ENCODE measurements at places on chromosomes 5 and 9. TPM values are rescaled to one million over a fixed set of nuclear protein-coding genes. Genes with fewer than 3 reads are reported as not detected.
A peak's percentile ranks its signal among the peaks of the same experiment; 100 is the strongest.

Gene MCC
- total RNA-seq, result 29.4 TPM

GRCh38 chr9:135204177-135204576 is 116.7 kb downstream of the OLFM1 start:
- peaks cover 21% of the 10 kb centered on the region for H3K27me3 ChIP-seq
- no peak overlapping the region for H3K4me3 ChIP-seq
- H3K27ac ChIP-seq, result no peak overlapping the region
- no peaks in the 10 kb centered on the region for H3K4me1 ChIP-seq
- no peaks in the 10 kb centered on the region for H3K36me3 ChIP-seq

Gene HMMR
- total RNA-seq, result 0.15 TPM

DNA sequence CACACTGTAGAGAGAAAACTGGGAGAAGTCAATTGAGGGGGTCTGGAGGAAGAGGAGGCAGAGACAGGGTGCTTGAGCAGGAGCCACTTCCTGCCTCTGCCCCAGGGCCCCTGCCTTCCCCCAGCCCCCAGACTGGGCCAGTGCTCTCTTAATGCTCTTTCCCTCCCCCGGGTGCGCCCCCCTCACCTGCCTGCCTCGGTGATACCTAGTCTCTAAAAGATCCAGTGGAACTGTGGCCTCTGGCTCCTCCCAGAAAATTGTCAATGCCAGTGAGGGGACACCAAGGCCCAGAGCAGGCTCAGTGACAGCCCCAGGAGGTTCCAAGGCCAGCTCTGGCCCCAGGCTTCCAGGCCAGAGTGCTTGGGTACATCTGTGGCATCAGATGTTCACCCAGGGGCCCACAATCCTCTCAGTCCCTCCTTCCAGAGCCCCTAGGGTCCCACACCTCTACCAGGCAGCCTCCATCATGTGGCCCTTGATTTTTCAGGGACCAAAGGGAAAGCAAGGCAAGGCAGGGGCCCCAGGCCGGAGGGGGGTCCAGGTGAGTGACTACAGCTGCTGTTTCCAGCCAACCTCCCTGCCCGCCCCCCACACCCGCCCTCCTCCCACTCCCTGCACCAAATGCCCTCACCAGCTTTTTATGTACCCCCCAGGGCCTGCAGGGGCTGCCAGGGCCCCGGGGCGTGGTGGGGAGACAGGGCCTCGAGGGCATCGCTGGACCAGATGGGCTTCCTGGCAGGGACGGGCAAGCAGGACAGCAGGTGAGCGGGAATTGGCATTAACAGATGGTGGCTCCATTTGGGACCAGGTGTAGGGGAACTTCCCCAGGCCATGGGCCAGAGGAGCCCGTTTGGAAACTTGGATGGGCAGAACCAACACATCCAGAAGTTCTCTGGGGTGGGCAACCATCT is 33.1 kb upstream of the ORM1 start:
- peak; percentile 46 for DNase-seq
- no peak overlapping the region for H3K27ac ChIP-seq
- H3K4me1 ChIP-seq, result no peaks in the 10 kb centered on the region
- H3K4me3 ChIP-seq, result no peak overlapping the region
- H3K36me3 ChIP-seq, result no peaks in the 10 kb centered on the region

- no peaks in the 10 kb centered on the region for H3K27me3 ChIP-seq
- no peak overlapping the region for H3K27ac ChIP-seq
Measured at GRCh38 chr5:74188351-74189105, 452.0 kb downstream of the ENC1 start.

GRCh38 chr5:167872791-167873190 is 418.7 kb upstream of the WWC1 start:
- no peaks in the 10 kb centered on the region for H3K36me3 ChIP-seq
- H3K27ac ChIP-seq, result no peak overlapping the region
- H3K4me3 ChIP-seq, result no peak overlapping the region
- no peak for DNase-seq
- H3K27me3 ChIP-seq, result no peaks in the 10 kb centered on the region

DNA sequence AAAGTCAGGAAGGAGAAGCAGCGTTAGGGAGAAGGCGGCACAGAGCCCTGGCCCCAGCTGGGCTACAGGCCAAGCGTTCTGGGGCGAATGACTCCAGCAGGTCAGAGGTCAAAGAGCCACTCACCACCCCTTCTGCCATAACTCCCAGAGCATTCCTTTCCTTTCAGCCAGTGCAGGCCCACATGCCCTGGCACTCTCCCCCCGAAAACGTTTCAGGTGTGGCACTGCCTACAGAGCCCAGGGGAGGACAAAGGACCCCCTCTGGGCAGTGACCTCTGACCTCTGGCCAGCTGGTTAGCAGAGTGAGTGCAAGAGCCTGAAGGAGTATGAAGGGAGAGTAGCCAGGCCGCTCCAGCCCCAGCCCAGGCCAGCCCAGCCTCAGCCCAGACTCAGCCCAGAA is 4.9 kb downstream of the ABCA2 start:
- no peak overlapping the region for H3K4me3 ChIP-seq
- no peak for DNase-seq
- H3K36me3 ChIP-seq, result no peaks in the 10 kb centered on the region
- peak overlapping the region; percentile 32 for H3K27ac ChIP-seq

DNA sequence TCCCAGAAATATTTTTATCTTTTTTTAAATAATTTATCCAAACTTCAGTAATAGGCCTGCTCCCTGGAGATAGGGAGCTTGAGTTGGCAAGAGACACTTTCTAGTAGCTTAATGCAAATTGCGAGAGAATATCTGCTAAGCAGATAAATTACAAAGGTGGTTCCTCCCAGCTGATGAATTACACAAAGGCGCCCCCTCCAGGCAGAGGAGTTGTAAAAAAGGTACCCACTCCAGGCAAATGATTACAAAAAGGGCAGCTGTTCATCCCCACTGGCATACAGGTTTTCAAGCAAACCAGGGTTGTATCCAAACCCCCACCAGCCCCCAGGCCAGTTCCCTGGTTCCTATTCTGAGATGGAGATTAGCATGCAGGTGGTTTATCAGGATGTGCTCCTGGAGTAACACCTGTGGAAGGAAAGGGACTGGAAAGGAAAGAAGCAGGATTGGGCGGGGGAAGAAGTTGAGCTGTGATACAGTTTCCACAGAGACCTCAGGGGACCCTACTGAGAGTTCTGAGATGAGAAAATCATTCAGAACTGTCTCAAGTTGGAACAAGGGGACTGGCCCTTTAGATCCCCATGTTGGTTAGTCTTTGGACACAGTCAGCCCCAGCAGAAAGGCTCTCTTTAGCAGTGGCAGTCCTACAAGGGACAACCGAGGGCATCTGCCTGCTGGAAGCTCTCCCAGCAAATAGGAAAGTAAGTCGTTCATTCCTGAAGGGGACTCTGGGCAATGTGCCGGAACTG is 25.5 kb downstream of the ESM1 start:
- no peaks in the 10 kb centered on the region for H3K36me3 ChIP-seq
- H3K4me3 ChIP-seq, result no peak overlapping the region
- DNase-seq, result no peak
- H3K4me1 ChIP-seq, result no peaks in the 10 kb centered on the region
- no peak overlapping the region for H3K27ac ChIP-seq

GRCh38 chr9:125074976-125075375 is 68.4 kb downstream of the SCAI start:
- no peak overlapping the region for H3K27ac ChIP-seq
- H3K4me3 ChIP-seq, result no peak overlapping the region
- no peaks in the 10 kb centered on the region for H3K4me1 ChIP-seq
- no peak for DNase-seq
- H3K27me3 ChIP-seq, result no peaks in the 10 kb centered on the region

DNA sequence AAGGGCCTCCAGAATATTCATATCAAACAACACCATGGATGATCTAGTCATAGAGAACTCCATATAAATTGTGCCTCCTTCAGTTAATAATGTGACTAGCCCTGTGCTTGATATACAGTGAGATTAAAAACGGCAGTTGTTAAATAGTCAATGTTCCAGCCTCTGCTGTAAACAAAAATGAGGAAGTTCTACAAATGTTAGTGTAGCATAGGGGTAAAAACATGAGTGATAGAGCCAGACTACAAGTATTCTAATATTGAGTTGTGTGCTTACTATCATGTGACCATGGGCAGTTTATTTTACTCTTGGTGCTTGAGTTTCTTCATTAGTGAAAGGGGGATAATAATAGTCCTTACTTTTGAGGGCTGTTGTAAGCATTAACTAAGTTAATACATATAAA is 43.3 kb upstream of the SLCO6A1 start:
- no peaks in the 10 kb centered on the region for H3K27me3 ChIP-seq
- H3K36me3 ChIP-seq, result no peaks in the 10 kb centered on the region
- DNase-seq, result no peak
- H3K4me1 ChIP-seq, result no peaks in the 10 kb centered on the region
- H3K4me3 ChIP-seq, result no peak overlapping the region

- no peak overlapping the region for H3K27ac ChIP-seq
- H3K36me3 ChIP-seq, result no peaks in the 10 kb centered on the region
- H3K27me3 ChIP-seq, result no peaks in the 10 kb centered on the region
- H3K4me1 ChIP-seq, result no peaks in the 10 kb centered on the region
- no peak overlapping the region for H3K4me3 ChIP-seq
Measured at GRCh38 chr5:1479581-1480188, 34.4 kb upstream of the SLC6A3 start.

DNA sequence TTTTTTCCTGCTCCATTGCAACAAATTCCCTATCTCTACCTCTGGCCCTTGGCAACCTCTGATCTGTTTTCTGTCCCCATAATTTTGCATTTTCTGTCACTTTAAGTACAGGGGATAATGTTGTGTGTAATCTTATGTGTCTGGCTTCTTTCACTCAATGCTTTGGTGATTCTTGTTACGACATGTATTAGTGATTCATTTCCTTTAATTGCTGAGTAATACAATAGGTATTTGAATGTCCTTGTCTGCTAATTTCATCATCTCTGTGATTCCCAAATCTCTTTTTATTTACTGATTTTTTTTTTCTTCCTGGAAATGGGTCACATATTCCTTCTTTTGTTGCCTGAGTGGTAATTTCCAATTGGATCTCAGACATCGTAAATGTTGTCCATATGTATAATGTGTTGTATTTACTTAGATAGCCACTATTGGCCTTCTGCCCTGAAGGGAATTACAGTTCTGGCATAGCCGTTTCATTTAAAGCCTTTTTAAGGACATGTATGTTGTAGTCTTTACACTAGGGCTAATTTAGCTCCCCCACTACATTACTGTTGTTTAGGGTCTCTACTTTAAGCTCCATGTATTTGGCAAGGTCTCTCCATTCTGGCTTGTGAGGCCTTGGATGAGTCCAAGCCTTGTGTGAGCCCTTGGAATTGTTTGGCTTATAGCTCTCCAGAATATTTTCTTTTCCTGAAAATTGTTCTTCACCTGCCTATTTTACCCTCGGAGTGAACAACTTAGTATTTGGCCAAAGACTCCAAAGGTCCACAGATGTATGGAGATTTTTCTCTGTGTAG is 683.8 kb downstream of the LRRC70 start:
- H3K27me3 ChIP-seq, result no peaks in the 10 kb centered on the region
- peak overlapping the region; percentile 83 for H3K27ac ChIP-seq
- H3K4me3 ChIP-seq, result no peak overlapping the region
- H3K36me3 ChIP-seq, result no peaks in the 10 kb centered on the region
- no peaks in the 10 kb centered on the region for H3K4me1 ChIP-seq

DNA sequence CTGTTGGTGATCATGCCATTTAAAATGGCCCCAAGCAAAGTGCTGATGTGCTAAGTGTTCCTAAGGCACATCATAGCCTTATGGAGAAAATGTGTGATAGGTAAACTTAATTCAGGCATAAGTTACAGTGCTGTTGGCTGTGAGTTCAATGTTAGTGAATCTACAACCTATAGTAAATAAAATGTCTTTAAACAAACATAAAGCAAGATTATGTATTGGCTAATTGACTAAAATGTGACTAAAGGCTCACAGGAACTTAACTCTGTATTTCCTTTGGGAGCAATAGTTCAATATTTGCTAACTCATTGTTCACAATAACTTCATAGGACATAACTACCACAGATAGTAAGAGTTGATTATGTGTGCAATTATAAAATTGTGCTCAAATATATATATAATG is 49.4 kb upstream of the LRRC19 start:
- no peak overlapping the region for H3K27ac ChIP-seq
- no peak for DNase-seq
- H3K4me3 ChIP-seq, result no peak overlapping the region
- no peaks in the 10 kb centered on the region for H3K4me1 ChIP-seq

- H3K4me1 ChIP-seq, result peaks cover 2% of the 10 kb centered on the region
- H3K27me3 ChIP-seq, result no peaks in the 10 kb centered on the region
- no peak for DNase-seq
- H3K27ac ChIP-seq, result no peak overlapping the region
- no peak overlapping the region for H3K4me3 ChIP-seq
- H3K36me3 ChIP-seq, result no peaks in the 10 kb centered on the region
Measured at GRCh38 chr5:178462816-178463215, 127.4 kb downstream of the COL23A1 start.

DNA sequence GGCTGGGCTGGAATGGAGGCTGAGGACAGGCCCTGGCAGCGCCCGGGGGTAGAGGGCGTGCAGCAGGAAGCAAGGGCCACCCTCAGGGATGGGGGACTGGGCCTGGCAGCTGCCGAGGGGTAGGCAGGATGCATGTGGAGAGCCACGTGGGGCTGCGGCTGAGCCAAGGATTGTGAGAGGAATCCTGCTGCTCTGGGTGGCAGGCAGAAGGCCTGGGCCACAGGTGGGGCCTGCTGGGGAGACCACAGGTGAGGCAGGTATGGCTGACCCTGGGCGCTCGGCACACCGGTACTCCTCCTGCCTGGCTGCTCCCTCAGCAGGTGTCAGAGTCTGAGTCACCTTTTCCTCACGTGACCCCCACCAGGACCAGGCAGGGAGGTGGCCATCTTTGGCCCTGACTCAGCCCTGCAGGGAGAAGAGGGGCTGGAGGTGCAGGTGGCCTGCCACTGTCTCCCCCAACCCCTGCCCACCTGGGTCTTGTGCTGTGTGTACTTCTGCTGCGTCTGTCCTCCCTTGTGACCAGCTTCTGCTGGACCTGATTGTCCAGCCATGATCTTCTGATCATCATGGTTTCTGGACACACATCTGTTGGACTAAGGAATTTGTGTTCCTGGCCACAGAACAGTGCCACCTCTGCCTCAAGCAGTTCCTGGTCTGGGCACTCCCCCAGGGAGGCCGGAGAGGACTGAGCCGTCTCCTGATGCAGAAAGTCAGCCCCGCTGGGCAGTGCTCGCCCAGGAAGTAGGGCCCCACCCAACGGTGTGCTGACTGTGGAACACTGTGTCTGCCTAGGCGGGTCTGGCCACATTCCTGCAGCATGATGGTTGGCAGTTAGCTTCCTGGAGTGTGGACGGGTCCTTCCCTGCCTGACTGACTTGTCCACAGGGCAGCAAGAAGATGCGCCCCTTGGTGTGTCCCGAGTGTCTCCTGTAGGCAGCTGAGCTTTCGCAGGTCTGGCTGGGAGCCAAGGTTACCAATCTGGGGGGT is 6.4 kb downstream of the ARRDC1 start:
- peaks cover 31% of the 10 kb centered on the region for H3K4me1 ChIP-seq
- H3K4me3 ChIP-seq, result no peak overlapping the region
- H3K27me3 ChIP-seq, result no peaks in the 10 kb centered on the region

All from breast epithelium (tissue), 4 donors.